ENCODE measurements at places on chromosomes 4 and X. TPM values are rescaled to one million over a fixed set of nuclear protein-coding genes. Genes with fewer than 3 reads are reported as not detected.

DNA sequence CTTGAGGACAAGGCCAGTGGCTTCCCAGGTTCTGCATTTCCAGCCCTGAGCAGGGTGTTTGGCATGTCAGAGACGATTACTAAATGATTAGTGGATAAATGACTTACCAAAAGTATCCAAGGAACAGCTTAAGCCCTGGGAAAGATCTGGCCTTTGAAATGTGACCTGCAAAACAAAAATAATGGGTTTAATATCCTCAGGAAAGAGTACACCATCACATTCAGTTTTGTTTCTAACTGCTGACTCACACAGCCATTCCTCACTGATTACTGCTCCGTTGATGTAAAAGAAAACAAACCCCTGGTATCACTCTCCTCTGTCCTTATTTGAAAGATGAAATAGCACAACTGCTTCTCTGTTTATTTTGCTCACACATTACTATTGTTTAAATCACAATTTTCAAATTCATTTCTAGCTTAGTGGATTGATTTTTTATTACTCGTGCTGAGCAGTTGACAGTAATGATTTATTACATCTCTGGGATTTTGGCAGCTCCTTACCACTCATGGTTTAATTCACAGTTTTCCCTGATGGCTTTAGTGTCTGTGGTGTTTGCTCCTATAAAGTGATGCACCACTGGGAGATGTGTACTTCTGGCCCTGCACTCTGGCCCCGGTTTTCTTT, 117.0 kb downstream of the CBLL2 start:
- no peak for DNase-seq

- DNase-seq: no peak
Observed at GRCh38 chr4:128961405-128961804, 131.9 kb downstream of the SCLT1 start.

DNA sequence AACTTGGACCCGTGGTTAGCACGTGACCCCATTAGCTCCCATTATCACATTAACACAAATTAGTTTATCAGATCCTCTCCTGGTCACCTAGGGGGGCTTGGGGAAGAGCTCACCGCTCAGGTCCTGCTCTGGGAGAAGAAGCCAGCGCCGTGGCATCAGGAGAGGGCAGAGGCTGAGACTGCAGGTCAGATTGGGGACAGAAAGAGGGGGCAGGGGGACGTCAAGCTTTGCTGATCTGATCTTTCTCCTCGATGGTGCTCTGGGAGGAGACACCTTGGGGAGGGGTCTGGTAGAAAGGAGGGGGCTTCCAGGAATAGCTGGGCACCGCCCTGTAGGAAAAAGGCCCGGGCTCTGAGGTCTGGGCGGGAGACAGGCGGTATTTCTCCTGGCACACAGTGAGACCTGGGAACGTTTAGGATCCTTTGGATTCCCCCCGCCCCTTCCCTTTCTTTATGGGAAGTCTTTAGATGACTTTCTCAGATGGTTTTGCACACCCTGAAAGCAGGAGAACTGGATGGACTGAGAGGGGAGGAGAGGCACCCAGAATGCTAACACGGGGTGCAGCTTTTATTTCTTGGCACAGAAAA, 9.1 kb upstream of the ELF4 start:
- DNase-seq: no peak

PFKFB1 gene
- total RNA-seq: 0.59 TPM

PARM1 gene
- not detected for total RNA-seq

DNA sequence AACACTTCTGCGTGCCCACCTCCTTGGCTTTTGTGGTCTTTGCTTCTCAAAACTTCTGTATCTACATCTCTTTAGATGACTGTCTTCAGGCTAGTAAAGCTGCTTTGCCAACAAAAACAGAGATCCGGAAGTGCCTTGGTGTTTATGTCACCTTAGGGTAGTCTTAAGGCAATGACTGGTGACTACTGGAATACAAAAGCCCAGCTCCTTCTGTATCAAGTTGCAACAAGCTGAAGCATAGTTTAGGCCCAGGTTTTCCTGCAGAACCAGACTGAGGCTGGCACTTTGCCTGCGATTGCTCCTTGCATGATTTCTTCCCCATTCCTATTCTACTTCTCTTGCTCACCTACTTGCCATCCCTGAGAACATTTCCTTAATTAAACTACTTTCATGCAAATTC, 333.8 kb downstream of the DMD start:
- no peak for DNase-seq

HSFX3 gene
- not detected for total RNA-seq

SOX3 gene
- not detected for total RNA-seq

GRCh38 chr4:107987916-107988762, 1.6 kb upstream of the HADH start:
- no peak for DNase-seq

NAP1L2 gene
- 2.9 TPM for total RNA-seq

DNA sequence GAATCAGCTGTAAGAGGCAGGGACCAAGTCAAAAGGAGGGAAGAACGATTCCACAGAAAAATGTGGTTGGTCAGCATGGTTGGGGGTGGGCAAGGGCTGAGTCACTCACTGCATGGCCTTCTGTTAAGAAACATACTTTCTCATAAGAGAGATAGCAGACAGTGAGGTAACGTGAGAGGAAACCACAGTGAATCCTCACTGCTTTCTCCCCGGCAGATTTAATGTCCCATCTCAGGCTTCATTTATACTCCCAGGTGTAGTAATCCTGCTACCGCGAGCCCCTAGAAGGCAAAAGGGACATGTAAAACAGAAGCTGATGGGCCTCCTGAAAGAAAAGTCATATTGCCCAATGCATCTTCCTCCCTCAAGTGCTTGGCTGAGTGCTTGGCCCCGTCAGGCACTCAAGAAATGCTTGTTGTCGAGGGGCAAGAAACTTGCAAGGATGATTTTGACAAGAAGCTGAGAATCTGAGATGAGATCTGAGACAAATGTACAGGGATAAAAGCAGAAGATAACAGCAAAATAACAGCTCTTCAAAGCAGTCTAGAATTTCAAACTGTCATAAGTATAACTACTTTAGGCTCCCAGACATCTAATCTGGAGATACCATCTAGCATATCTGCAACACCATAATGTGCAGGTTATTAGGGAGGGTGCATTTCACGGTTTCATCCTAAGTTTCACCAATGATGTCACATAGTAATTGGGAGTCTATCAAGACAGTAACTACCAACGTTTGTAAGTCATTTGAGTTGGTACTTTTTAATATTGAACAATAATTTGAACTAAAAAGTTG, 40.2 kb downstream of the SH3KBP1 start:
- peak; percentile 66 for DNase-seq

- no peak for DNase-seq
Observed at GRCh38 chr4:142585411-142585810, 260.7 kb downstream of the INPP4B start.

DNA sequence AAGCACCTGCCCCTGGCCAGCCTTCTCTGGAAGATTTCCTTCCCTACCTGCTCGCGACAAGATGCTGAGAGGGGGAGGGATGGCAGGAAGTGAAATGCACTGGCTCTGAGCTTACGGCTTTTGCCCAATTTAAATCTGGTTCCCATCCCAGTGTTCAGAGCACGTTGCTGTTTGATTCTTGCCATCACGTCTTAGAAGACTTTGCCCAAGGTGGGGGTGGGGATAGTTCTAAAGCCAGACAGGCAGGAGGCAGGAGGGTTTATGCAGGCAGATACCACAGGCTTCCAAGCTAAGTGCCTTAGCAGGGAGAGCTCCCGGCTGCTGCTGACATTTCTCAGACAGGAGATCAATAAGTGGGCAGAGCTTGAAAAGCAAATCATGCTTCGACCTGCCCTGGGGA, 393.9 kb downstream of the MID1IP1 start:
- no peak for DNase-seq

- DNase-seq: no peak
Observed at GRCh38 chrX:17944833-17945497, 83.9 kb upstream of the RAI2 start.

GRCh38 chr4:38723726-38724474, 58.9 kb downstream of the TLR10 start:
- DNase-seq: no peak

DNA sequence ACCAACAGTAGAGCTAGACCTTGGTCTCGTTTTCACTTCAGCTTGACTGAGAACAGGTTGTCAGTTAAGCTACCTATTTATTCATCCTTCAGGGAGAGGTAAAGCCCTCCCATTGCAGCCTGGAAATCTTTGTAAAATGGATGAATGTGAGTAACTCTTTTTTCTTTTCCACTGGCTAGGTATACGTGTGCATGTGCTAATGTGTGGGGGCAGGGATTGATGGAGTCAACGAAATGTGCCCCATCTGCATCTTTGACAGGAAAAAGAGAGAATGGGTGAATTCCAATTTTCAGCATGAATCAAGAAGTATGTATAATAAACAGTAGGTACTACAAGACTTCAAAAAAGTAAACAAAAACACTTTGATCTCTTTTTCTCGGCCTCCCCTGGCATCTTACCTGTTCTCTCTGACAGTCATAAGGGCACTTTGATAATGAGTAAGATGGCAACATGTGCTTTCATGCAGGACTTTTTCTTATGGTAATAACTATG, at the start of gene IL21:
Gene IL21, minus strand, starts transcription at position 51 of the 492 bp plus-strand sequence. CDS start 55 bp downstream, outside the sequence.
- peak; percentile 56 for DNase-seq

SORCS2 gene
- 0.07 TPM for total RNA-seq

- DNase-seq: no peak
Observed at GRCh38 chr4:3715061-3715854, 50.9 kb upstream of the ADRA2C start.

NIPAL1 gene
- 1.9 TPM for total RNA-seq

DNA sequence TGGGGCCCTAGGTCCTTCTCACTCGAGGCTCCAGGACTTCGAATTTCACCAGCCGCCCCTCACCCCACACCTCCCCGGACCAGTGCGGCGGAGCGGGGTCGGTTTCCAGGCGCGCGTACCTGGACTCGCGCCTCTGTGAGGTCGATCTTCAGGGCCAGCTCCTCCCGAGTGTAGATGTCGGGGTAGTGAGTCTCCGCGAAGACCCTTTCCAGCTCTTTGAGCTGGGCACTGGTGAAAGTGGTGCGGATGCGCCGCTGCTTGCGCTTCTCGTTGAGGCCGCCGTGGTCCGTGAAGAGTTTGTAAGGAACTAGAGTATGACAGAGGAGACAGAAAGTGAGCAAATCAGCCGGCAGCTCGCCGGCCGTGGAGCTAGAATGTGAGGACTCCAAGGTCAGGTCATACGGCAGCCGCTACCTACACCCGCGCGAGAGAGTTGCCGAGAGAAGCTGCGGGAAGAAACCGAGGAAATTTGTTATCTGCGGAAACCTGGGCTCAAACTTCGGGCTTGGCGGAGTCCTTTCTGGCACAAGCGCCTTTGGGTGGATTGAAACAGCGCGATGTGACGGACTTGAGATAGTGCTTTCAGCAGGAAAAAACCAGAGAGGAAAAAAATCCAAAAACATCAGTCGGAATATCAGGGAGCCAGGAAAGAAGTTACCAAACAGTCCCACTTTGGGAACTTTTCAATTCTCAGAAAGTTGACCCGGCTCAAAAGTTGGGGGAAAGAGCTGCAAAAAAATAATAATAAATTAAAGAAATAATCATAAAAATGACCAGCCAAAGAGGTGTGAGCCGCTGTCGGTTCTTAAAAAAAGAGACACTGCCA, 1.1 kb downstream of the PHOX2B start:
- no peak for DNase-seq

- no peak for DNase-seq
Observed at GRCh38 chr4:135164601-135165000, 963.0 kb upstream of the PABPC4L start.

KIT gene
- not detected for total RNA-seq

DNA sequence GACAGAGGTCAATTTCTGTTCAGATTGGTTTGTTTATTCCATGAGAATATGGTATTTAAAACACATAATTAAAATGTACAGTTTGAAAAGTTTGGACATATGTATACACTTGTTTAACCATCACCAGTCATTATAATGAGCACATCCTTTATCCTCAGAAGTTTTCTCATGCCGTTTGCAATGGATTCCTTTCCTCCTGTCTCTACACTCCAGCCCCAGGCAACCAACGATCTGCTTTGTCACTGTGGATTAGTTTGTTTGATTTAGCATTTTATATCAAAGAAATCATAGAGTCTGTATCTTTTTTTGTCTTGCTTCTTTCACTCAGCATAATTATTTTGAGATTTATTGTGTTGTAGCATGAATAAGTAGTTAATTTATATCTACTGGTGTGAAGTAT, 243.0 kb upstream of the TRAM1L1 start:
- DNase-seq: no peak

DNA sequence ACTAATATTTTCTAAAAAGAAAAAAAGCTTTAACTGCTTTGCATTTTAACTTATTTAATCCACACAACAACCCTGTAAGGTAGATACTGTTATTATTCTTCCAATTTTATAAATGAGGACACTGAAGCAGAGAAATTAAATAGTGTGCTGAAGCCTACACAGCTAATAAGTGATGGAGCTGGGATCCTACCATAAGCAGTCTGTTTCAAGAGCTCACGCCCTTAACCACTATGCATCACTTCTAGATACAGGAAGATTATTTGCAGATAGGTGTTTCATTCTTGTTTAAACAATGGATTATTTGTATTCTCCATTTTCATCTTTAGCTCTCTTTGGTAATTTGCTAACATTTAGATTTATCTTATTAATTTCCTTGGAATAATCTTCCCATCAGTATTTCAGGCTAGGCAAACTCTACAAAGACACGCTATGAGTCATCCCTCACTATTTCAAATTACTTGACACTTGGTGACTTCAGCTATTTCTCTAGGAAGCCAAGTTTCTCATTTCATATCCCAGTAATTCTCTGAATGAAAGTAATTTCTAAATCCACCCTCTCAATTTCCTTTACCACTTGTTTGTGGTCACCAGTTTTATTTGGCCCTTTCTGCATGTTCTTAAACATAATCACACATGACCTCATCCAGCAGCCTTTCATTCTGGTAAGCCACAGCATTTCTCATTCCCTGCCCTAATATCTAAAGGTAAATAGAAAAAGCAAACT, 67.3 kb downstream of the ASB9 start:
- no peak for DNase-seq

DNA sequence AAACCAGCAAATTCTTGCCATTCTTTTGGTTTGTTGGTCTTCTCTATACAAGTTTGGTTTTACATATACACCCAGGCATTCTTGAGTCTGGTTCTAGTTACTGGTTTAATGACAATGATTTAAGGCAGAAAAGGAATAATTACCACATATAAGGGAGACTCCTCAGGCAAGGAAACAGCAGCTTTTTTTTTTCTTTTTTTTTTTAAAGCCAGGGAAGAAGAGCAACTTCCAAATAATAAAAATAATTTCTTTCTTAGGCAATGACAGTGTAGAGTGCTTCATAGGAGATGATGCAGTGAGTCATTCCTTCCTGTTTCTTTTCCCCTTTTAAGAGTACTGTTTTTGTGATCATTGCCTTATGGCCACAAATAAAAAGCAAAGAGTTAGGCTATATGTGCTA, 289.7 kb downstream of the DKK2 start:
- no peak for DNase-seq

DNA sequence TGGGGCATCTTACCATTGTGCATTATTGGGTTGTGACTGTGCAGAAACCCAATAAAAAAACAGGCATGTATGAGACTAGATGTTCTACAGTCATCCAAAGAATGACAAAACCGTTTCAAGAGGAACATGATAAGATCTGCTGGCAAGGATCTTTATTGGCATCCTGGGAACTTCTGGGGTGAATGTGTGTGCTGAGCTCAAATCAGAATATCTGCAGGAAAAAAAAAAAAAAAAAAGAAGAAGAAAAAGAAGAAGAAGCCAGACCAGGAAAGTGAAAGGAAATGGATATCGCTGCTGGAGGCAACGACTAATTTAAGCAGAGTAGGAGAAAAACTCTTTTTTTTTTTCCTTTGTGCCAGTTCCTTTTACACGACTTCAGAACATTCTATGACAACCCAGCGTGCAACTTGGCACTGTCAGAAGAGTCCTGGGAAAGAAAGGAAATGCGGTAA, 484.2 kb upstream of the BOD1L1 start:
- no peak for DNase-seq

GDPD2 gene
- total RNA-seq: not detected

GPR50 gene
- not detected for total RNA-seq

APLN gene
- 0.26 TPM for total RNA-seq

Measured in activated CD4-positive, alpha-beta memory T cell treated with anti-CD3 and anti-CD28 coated beads for 36 hours (primary cell).